ENCODE measurements at places on chromosomes 2 and 18.

GRCh38 chr2:135187270-135187669 is 135.2 kb downstream of the RAB3GAP1 start:
- H3K27ac ChIP-seq: no peak overlapping the region
- H3K4me1 ChIP-seq: no peaks in the 10 kb centered on the region
- no peaks in the 10 kb centered on the region for H3K27me3 ChIP-seq
- peaks cover 2% of the 10 kb centered on the region for H3K36me3 ChIP-seq

DNA sequence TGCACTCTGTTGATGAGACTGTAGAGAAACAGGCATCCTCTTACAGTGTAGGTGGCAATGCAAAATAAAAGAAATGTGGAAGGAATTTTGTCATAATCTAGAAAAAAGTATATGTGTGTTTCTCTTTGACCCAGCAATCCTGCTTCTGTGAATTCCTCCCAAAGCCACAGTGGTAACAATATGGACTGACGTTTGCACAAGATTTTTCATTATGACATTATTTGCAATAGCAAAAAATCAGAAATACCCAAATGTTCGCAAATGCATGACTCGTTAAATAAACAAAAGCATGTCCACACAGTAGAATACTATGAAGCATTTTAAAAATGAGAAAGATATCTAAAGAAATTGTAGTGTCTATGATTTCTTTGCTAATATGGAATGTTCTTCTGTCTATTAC is 255.2 kb upstream of the NRP2 start:
- H3K27ac ChIP-seq: no peak overlapping the region
- no peaks in the 10 kb centered on the region for H3K4me1 ChIP-seq
- no peaks in the 10 kb centered on the region for H3K36me3 ChIP-seq
- no peaks in the 10 kb centered on the region for H3K27me3 ChIP-seq
- H3K4me3 ChIP-seq: no peak overlapping the region

GRCh38 chr2:161135951-161136593 is 24.2 kb upstream of the TANK start:
- no peak for DNase-seq
- H3K4me3 ChIP-seq: no peak overlapping the region
- H3K36me3 ChIP-seq: no peaks in the 10 kb centered on the region
- H3K27ac ChIP-seq: no peak overlapping the region
- H3K27me3 ChIP-seq: no peaks in the 10 kb centered on the region

DNA sequence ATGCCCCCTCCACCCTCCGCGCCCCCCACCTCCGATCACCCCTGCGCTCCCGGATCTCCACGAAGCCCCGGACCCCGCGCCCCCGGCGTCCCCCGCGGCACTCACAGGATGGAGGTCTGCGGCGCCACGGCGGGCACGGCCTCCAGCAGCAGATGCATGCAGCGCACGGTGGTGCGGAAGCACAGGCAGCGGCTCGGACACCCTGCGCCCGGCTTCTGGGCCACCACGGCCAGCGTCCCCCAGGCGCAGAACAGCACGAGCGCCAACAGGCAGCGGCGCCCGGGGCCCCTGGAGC is 217 bp downstream of the PXDN start:
- no peak for DNase-seq
- peak overlapping the region; percentile 86 for H3K27ac ChIP-seq

- no peak for DNase-seq
- no peak overlapping the region for H3K27ac ChIP-seq
- H3K4me1 ChIP-seq: no peaks in the 10 kb centered on the region
- no peaks in the 10 kb centered on the region for H3K36me3 ChIP-seq
- H3K27me3 ChIP-seq: no peaks in the 10 kb centered on the region
Observed at GRCh38 chr2:6927186-6927585, 10.0 kb downstream of the RNF144A start.
